ENCODE measurements at places on chromosomes 5 and 9. TPM values are rescaled to one million over a fixed set of nuclear protein-coding genes. Genes with fewer than 3 reads are reported as not detected.

Gene RORB
- 0.01 TPM for polyA plus RNA-seq

Gene TRIM52
- 29.9 TPM for polyA plus RNA-seq

Gene MEGF9
- 3.5 TPM for polyA plus RNA-seq

Gene KIF4B
- not detected for polyA plus RNA-seq

Gene MEF2C
- polyA plus RNA-seq: 97.4 TPM

Gene VAV2
- polyA plus RNA-seq: 47.4 TPM

Gene NACC2
- 0.48 TPM for polyA plus RNA-seq

Gene C9orf153
- polyA plus RNA-seq: not detected

Gene LHX6
- 0.04 TPM for polyA plus RNA-seq

Gene SCGB3A2
- polyA plus RNA-seq: not detected

All from B cell (primary cell).